ENCODE measurements at places on chromosomes 6 and 20.

DNA sequence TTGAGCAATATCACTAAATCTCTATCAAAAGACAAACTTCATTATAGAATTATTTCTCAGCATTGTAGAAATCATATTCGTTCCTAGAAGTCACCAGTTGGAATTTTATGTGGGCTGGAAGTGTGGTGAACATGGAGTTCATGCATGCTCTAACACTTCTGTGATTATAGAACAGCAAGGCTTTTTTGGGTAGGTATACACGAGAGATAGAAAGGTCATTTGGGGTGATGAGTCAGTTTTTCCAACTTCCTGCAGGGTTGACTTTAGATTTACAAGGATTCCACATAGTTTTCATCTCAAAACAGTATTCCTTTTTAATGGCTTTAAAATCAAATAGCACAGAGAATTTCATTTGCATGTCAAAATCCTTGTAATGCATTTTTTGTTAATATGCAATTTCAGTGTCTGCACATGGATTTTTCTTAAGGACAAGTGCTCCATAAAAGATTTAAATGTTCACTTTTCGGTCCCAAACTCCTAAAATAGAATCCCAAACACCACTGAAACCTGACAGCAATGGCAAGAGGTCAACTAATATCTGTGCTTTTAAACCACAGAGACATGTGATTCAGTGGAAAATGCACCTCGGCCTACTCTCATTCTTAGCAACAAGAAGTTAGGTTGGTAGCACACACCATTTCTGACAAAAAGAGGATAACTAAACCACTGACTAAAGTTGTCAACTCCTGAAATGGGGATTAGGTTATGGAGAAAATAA is 211.0 kb downstream of the MOXD1 start:
- DNase-seq, result no peak

- DNase-seq, result peak; percentile 11
Observed at GRCh38 chr6:154363821-154364220, 7.2 kb upstream of the IPCEF1 start.

DNA sequence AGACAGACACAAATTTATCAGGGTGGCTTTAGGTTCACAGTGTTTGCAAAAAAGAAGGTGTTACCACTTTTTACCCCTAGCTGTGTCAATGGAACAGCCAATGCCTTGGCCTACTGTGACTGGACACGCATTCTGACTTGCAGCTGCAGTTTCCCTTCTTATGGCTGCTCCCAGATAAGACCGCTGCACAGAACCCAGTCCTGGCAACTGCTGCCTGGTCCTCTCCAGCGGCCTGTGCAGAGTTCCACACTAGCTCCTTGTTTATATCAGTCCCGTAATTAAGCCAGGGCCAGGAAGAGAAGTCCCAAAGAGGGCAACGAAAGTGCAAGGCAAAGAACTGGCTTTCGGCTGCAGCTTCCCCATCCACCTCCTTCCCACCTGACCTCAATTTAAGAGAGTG is 283.0 kb downstream of the FOXC1 start:
- no peak for DNase-seq

- no peak for DNase-seq
Observed at GRCh38 chr6:3294921-3295871, 36.4 kb downstream of the PSMG4 start.

GRCh38 chr20:23419995-23420901 is 1.0 kb downstream of the NAPB start:
- DNase-seq, result no peak

GRCh38 chr20:38751360-38751976 is 3.2 kb downstream of the ACTR5 start:
- DNase-seq, result peak; percentile 38

DNA sequence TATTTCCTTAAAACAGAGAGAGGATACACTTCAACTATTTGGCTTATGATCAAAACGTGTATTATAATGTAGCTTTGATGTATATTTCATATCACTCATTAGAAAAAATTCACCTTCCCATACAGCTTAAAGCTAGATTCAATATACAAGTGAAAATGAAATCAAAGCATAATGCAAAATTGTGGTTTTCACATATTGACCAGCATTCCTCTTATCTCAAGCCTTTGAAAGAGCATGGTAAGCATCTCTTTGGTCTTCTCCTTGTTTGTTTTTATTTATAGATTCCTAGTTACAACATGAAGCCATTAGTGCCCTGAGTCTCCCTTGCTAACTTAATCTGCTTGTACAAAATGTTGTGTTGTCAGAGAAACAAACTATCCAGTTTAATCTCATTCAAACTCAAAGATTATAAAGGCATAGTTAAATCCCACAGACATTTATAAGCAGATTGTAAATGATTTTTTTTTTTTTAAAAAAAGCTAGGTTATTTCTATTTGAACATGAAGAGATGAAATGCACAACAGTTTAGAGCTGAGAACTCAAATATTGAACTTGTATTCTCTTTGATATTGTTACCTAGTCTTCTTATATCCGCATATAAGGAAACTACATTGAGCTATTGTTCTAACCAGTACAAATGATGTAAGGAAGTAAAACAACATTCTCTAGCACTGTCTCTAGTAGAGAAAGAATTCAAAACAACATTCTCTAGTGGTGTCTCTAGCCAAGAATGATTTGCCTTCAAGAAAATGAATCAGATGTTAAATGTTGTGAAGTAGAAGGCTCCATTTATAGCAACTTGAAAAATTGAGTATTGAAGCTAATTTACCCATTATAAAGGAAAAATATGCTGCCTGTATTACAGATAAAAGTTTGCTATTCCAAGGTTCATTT is 31.2 kb upstream of the SMIM28 start:
- peak; percentile 2 for DNase-seq

- no peak for DNase-seq
Observed at GRCh38 chr6:139776041-139776440, 401.6 kb upstream of the CITED2 start.

GRCh38 chr6:123127807-123128206 is 131.8 kb downstream of the CLVS2 start:
- DNase-seq, result no peak

DNA sequence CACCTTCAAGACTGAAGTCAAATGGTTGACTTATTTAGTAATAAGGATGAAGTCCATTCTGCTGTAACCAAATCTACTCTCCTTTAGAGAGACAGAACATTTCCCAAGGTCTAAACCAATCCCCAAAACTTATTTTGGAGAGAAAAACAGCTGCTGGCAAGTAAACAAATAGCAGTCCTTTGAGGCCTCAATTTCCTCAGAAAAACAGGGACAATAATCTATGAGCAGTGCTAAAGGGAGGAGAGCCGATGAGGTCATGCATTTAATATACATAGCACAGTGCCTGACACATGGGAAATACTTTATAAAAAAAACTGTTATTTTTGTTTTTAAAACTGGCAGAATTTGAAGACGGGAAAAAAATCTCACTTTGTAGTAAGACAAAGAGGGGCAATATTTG is 526.0 kb downstream of the EPM2A start:
- DNase-seq, result peak; percentile 66

- DNase-seq, result no peak
Observed at GRCh38 chr20:55160996-55161395, 685.6 kb downstream of the DOK5 start.

DNA sequence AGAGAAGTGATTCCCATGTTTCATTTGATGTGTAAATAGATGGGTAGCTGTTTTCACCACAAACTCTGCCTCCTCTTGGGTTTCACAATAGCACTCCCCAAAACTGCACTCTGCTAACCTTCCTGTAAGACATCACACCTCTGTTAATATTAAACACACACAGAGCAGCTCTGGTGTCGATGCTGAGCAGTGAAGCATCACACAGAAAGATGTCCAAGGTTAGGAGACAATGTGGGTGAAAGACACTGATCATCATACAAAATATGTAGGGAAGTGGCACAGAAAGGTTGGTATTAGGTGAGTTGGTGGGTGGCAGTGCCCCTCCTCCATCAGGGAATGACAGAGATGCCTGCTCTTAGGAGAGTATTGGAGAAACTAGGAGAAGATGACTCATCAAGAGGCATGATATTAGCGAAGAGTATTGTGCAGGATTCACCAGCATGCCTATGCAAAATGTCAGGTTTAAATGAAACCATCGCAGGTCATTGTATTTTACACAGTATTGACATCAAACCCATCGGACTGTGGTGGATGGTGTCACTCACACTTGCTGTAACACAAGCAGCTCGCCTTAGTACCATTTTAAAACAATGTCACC is 199.7 kb downstream of the TBXT start:
- no peak for DNase-seq

- no peak for DNase-seq
Observed at GRCh38 chr20:576156-576555, 32.6 kb upstream of the CSNK2A1 start.

GRCh38 chr6:152236370-152237097 is 400.6 kb downstream of the SYNE1 start:
- no peak for DNase-seq

- DNase-seq, result no peak
Observed at GRCh38 chr20:50592282-50593004, 82.3 kb downstream of the PTPN1 start.

DNA sequence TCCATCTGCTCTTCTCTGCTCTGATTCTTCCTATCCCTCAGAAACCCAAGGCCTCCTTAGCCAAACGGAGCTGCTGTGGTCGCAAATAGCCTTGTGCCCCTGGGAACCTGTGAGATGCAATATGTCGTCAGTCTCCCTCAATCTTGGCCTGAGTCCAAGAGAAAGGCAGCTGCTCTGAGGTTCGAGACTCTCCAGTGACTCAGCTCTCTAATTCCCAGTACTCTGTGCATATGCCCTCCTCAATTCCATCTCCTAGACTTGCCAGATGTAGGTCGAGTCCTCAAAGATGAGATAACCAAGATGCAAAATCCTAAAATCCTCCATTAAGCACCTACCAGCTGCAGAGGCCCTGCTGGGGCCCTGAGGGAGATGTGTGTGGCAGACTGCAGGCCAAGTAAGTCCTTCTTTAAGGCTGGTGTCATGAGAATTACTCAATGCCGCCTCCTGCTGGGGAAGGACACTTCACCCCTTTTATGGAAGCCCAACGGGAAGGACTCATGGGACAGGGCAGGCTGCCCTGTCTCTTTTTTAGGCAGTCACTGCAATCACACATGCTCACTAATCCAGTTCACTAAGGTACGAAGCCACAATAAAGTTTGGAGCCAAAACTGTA is 28.5 kb downstream of the C6orf15 start:
- peak; percentile 69 for DNase-seq

DNA sequence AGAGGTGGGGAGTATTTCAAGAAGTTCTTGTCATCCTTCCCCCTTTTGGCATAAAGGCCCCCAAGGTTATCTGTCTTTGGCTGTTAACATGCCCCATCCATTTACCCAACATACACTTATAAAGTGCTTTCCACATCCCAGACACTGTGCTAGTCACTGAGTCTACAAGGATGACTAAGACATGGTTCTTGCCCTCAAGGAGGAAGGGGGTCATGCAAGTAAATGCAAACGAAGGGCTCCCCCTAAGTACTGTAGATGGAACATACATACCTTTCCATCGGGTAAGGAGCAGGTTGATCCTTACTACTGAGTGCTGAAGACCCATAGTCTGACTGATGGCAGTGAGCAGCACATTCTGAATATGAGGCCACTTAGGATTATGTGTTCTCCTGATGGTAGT is 38.3 kb downstream of the HECA start:
- no peak for DNase-seq

DNA sequence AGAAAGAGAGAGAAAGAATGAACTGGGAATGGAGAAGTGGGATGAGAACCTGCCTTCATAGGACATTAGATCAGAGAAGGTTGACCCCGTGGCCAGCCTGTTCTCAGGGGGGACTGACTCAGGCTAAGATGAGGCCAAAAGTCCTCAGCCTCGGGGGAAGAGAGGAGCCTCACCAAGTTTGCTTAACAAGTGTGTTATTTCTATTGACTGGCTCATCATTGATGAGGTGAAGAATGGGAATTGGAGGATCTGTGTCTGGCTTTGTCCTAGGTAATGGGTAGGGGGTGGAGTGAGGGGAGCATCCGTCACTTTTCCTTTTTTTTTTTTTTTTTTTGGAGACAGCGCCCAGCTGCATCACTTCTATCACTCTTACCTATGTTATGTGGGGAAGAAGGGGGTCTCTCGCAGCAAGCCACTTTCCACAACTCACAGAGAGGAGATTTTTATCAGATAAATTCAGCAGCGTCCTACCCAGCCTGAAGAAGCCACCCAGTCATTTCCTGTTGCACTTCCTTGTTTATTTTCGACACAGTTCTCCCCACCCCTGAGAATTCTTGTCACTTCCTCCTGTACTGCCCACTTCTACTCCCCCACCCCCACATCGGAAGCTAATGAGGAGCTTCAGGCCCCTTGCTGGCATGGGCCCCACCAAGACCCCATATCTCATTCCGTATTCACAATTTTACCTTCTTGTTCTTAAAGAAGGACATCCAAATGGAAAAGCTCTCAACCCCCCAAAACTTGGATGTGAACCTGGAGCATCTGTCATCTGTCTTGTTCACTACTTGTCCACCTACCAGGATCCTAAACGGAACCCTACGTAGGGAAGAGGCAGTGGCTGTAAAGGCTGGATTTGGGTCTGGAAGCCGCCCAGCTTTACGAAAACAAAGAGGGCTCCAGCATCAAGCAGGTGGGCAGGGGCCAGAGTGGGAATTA is 2.8 kb upstream of the RNASET2 start:
- DNase-seq, result peak; percentile 33

DNA sequence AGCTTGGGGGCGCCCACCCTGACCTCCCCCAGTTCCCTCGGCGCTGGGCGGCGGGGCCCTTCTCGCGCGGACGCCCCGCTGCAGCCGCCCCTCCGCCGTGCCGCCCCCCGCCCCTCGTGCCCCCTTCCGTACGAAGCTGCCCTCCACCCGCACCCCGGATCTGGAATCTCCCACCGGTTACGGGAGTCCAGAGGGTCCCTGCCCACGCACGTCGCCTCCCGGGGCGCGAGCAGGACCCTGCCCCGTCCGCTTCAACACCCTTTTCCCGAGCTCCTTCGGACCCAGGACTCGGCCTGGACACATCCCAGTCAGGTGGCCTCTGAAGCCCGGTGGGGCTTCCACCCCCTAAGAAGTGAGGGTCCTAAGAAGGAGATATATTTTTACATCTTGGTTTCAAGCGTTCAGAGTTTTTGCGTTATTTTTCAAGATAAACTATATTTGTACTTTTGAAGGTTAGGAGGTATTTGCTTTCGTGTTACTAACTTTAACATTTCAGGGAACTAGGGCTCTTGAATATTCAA is 506 bp downstream of the ARFGAP1 start:
- no peak for DNase-seq

DNA sequence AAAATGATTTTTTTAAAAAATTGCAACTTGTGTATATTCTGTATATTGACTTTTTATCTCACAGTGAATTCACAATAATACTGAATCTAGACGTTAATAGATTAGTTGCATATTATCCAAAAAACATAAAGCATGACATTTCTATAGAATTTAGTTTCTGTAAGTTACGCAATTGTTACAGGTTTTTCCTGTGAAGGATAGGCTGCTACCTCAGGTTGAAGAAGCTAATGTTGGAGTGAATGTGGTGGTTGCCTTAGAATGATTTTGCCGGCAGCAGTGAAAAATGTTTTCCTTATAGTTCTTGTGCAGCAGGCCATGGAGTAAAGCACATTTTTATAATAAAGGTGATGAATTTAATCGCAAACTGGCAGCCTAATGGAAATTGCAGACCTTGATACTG is 20.5 kb downstream of the QKI start:
- no peak for DNase-seq

GRCh38 chr6:157045831-157046454 is 268.8 kb downstream of the ARID1B start:
- no peak for DNase-seq
